ENCODE measurements at places on chromosomes 16 and 17. TPM values are rescaled to one million over a fixed set of nuclear protein-coding genes. Genes with fewer than 3 reads are reported as not detected.

- H3K4me3 ChIP-seq: peak overlapping the region; percentile 97
- peaks cover 17% of the 10 kb centered on the region for H3K4me1 ChIP-seq
- no peaks in the 10 kb centered on the region for H3K27me3 ChIP-seq
- H3K27ac ChIP-seq: peak overlapping the region; percentile 88
- DNase-seq: no peak
Measured at GRCh38 chr16:19718624-19718965, 524 bp downstream of the IQCK start.

GRCh38 chr16:78116946-78117345, 17.5 kb downstream of the WWOX start:
- peaks cover 6% of the 10 kb centered on the region for H3K36me3 ChIP-seq
- H3K4me1 ChIP-seq: no peaks in the 10 kb centered on the region
- H3K27me3 ChIP-seq: no peaks in the 10 kb centered on the region
- DNase-seq: no peak
- H3K4me3 ChIP-seq: no peak overlapping the region
- no peak overlapping the region for H3K27ac ChIP-seq

DNA sequence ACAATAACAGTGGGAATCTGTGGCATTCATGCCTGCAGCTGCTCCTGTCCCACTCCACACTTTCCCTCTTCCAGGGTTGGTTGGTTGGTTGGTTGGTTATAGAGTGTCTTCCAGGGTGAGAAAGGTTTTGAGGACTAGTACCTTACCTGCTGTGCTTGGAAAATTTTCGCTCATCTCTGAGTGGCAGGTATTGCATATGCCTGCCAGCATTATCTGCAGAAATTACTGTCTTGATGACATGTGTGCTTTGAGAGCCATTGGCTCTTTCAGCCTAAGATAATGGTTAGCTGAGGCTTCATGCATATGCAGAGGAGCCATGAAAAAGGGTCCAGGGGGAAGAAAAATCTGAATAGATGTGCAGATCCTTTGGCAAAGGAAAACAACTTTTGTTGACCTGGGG, 131.8 kb downstream of the BCAS3 start:
- H3K27me3 ChIP-seq: no peaks in the 10 kb centered on the region
- H3K36me3 ChIP-seq: no peaks in the 10 kb centered on the region
- H3K4me3 ChIP-seq: no peak overlapping the region
- no peak overlapping the region for H3K27ac ChIP-seq
- H3K4me1 ChIP-seq: no peaks in the 10 kb centered on the region

- no peak overlapping the region for H3K27ac ChIP-seq
- H3K4me1 ChIP-seq: no peaks in the 10 kb centered on the region
- H3K4me3 ChIP-seq: no peak overlapping the region
- H3K36me3 ChIP-seq: no peaks in the 10 kb centered on the region
Measured at GRCh38 chr17:9427465-9428315, 147.9 kb downstream of the STX8 start.

DNA sequence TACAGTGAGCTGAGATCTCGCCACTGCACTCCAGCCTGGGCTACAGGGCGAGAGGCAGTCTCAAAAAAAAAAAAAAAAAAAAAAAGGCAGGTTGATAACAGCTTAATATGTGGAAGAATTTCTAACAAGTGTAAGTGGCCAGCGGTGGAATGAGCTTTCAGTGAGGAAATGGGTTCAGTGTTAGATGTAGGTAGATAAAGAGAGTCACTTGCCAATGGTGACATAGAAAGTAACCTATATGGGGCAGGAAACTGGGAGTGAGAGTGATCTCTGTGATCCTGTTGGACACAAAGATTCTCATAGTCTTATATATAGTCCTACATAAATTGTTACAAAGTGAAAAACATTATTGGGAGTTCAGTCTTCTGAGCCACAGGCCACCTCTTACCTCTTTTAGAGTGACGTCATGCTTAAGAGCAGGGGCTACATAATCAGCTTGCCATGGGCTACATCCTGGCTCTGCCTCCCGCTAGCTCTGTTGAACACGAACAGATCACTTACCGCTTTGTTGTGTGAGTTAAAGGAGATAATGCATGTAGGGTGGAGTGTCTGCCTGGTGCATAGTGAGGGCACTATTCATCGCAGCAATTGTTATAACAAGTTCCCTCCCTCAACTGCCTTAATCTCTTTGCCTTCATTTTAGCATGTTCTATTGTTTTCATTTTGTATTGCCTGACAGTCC, 110.2 kb upstream of the ELAC2 start:
- no peak overlapping the region for H3K4me3 ChIP-seq
- no peak overlapping the region for H3K27ac ChIP-seq
- H3K27me3 ChIP-seq: no peaks in the 10 kb centered on the region
- no peak for DNase-seq
- no peaks in the 10 kb centered on the region for H3K36me3 ChIP-seq

DNA sequence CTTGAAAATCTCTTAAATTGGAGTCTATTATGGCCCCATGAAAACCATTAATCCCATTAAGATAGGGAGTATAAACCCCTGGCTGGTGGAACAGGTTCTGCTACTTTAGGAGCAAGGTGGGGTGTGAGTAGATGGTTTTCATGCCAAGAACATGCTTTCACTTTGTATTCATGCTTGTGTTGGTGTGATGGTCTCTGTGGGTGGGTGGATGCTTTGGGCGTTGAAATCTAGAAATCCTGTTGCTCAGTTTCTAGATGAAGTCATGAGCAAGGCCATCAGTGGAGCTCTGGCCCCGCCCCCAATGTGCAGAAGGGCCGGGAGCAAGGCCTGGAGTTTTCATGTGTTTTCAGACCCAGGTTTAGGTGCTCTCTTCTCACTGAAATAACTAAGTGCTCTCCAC, 20.1 kb downstream of the PLD6 start:
- peak overlapping the region; percentile 32 for H3K27ac ChIP-seq
- no peak overlapping the region for H3K4me3 ChIP-seq
- no peaks in the 10 kb centered on the region for H3K27me3 ChIP-seq
- DNase-seq: no peak
- no peaks in the 10 kb centered on the region for H3K4me1 ChIP-seq
- peaks cover 3% of the 10 kb centered on the region for H3K36me3 ChIP-seq

DNA sequence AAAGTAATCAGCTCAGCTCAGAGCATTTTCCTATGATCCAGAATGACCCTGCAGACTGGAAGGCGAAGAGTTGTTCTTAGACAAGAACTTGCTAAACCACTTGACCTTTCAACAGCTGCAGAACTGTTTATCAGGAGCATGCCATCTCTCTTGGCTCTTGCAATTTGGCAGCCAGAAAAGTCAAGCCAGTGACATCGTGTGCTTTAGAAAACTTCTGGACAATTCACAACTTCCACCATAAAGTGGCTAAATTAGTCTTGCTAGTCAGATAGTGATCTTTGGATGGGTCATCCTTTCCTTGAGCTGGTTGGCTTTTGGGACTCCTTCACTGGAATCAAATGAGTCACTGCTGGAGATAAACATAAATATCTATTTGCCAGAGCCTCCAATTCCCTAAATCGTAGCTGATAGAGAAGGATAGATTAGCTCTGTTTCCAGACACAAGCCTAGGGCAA, 146.5 kb downstream of the MAP2K6 start:
- no peak overlapping the region for H3K4me3 ChIP-seq
- DNase-seq: no peak
- H3K4me1 ChIP-seq: no peaks in the 10 kb centered on the region

- no peaks in the 10 kb centered on the region for H3K27me3 ChIP-seq
- H3K4me3 ChIP-seq: no peak overlapping the region
- no peaks in the 10 kb centered on the region for H3K4me1 ChIP-seq
- no peak overlapping the region for H3K27ac ChIP-seq
- no peaks in the 10 kb centered on the region for H3K36me3 ChIP-seq
Measured at GRCh38 chr16:47359478-47359877, 101.4 kb downstream of the ITFG1 start.

SEPTIN12 gene
- total RNA-seq: not detected

KRTAP9-2 gene
- total RNA-seq: not detected

CLDN6 gene
- 9.0 TPM for total RNA-seq

QPRT gene
- 176 TPM for total RNA-seq

All from Caco-2 (cell line).